ENCODE measurements at places on chromosomes 11 and 22. TPM values are rescaled to one million over a fixed set of nuclear protein-coding genes. Genes with fewer than 3 reads are reported as not detected.

The TSPO gene
- 510 TPM for total RNA-seq

The KCTD14 gene
- total RNA-seq: 0.91 TPM

The PHETA2 gene
- 16.9 TPM for total RNA-seq

The CD3E gene
- total RNA-seq: not detected

The EFCAB6 gene
- 0.65 TPM for total RNA-seq

The RTN4R gene
- 0.65 TPM for total RNA-seq

The CATSPERZ gene
- total RNA-seq: 0.61 TPM

The ANGPTL5 gene
- not detected for total RNA-seq

The CYP2D6 gene
- total RNA-seq: not detected

The CYTH4 gene
- not detected for total RNA-seq

Measured in epithelial cell of umbilical artery (primary cell).